Putamen (tissue), 1 donor: ENCODE measurements at places on chromosomes 3 and 15.

DNA sequence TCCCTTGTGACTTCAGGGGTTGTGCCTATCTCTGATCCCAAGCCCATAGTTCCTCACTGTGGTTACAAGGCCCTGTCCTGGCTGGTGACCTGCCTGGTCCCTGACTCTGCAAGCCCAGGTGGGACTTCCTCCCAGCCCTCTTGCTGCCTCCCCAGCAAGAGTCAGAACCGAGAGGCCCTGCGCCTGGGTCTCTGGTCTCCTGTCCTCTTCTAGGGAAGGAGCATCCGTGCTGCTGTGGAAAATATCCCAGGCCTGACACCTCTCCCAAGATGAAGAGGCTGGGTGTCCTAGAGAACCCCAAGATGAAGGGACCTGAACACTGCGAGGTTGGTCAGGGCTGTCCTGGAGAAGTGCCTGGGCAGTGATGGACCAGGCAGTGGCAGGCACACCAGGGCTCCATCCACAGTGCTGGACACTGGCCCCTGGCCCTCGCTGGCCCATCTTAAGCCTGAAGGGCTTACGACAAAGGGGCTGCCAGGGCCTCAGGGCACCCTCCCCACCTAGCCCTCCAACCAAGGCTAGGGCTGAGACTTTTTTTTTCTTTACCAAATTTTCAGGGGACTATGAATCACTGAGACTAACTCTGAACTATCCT lies 32.7 kb downstream of the PTH1R start:
- no peak for DNase-seq

DNA sequence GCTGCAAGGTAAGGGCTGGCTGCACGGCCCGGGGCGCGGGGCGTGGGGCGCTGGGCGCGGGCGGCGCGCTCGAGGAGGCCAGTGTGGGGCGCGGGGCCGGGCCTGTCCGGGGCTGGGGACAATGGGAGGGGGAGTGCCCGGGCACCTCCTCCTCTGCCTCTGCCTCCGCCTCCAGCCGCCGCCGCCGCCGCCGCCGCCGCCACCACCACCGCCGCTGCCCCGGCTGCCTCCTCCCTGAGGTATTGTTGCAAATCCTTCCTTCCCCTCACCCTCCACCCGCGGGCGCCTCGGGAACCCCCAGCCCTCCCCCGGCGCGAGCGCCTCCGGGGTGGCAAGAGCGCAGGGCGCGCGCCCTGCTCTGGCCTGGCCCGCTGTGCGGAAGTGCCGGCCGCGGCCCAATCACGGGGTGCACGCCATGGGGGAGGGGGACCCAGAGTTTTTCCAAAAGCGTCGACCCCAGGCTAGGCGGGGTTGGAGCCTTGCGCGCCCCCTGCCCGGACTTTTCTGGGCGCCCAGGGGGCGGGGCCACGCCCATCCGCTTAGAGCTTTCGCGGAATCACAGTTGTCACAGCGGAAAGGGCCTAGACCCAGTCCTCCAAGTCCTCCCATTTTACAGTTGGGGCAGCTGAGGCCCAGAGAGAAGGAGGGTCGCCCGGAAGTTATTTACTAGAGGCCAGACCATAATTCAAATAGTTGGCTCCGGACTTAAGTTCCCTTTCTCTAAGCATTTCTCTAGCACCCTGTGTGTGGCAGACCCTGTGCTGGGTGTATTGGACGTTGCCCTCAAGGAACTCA lies at the start of gene LPP:
Gene LPP, plus strand, starts transcription at position 144 of the 795 bp plus-strand sequence. CDS start 251,964 bp downstream, outside the sequence.
- peak; percentile 56 for DNase-seq

DNA sequence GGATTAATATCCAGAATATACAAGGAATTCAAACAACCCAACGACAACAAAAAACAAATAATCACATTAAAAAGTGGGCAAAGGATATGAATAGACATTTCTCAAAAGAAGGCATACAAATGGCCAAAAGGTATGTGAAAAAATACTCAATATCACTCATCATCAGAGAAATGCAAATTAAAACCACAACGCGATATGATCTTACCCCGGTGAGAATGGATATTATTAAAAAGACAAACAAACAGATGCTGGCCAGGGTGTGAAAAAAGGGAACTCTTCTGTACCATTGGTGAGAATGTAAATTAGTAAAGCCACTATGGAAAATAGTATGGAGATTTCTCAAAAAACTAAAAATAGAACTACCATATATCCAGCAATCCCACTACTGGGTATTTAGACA lies 43.5 kb upstream of the MEF2A start:
- DNase-seq = no peak

- no peak for DNase-seq
These were observed 21.3 kb downstream of the LRIG1 start for GRCh38 chr3:66479532-66479947.

DNA sequence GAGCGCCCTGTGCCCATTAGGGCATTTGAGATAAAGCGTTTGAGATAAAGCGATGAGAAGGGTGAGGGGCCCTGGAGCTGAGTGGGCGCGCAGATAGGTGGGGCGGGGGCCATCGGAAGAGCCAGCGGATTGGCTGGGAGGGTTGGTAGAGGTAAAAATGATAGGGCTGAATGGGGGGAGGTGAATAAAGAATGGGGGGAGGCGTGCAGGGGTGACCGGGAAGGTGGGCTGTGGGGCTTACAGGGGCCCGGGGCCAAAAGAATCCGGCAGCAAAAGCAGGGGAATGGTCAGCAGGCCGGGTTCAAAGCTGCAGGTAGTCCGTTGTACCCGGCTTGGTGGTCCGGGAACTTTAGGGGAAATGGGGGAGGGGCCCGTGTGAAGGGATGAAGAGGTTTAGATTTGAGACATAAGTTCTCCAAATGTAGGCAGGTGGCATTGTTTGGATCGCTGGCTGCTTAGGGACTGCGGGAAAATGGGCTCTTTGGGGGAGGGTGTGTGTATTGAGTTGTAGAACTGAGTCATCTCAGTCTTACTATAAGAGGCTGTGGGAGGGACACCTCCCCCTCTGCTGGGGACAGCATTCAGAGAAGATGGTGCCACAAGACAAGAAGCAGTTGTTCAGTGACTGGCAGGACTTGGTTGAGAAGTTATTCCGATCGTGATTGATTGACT lies 610 bp downstream of the ARID3B start:
- peak; percentile 40 for DNase-seq

GRCh38 chr3:182330646-182331045 lies 462.7 kb upstream of the ATP11B start:
- no peak for DNase-seq

DNA sequence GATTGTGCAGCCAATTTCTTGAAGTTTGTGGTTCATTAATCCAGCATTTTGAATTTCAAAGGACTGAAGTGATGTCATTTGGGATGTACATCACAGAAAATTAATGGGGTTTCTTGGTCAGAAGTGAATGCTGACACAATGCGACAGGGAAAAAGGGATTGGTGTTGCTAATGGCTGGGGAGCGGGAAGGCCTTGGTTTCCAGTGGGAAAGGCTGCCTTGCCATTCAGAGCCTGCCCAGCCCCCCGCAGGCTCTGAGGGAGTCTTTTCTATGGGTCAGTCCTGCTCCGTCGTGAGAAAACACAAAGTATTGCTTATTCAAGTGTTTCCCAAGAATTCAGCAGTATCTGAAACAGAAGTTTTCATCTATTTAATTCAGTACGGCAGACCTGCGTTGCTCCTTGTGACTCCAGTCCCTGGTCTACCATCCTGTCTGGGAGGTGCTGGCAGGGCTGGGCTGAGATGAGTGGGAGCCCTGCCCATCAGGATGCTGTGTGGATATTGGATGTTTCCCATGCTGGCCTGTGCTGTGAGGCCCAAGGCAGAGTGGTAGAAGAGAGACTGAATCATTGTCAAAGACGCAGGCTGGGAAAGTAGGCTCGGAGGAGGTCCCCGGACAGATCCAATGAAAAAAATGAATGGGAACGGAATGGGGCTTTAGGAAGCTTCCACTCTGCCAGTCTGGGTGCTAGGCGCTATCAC lies 111.2 kb upstream of the KLHL25 start:
- no peak for DNase-seq

DNA sequence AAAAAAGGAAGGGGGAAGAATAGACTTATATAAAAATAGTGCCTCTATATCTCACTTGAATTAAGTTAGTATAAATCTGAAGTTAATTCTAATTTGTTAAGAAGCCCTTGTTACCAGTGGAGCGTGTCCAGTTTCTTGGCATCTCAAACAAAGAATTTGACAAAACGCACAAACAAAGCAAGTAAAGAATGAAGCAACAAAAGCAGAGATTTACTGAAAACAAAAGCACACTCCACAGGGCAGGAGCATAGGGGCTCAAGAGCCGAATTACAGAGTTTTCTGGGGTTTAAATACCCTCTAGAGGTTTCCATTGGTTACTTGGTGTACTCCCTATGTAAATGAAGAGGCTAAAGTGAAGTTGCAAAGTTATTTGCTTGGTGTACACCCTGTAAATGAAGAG lies 34.0 kb upstream of the GK5 start:
- no peak for DNase-seq

- DNase-seq = no peak
These were observed 90.7 kb downstream of the CNTN6 start for GRCh38 chr3:1183320-1184048.
